ENCODE measurements at places on chromosomes 6 and 20.

DNA sequence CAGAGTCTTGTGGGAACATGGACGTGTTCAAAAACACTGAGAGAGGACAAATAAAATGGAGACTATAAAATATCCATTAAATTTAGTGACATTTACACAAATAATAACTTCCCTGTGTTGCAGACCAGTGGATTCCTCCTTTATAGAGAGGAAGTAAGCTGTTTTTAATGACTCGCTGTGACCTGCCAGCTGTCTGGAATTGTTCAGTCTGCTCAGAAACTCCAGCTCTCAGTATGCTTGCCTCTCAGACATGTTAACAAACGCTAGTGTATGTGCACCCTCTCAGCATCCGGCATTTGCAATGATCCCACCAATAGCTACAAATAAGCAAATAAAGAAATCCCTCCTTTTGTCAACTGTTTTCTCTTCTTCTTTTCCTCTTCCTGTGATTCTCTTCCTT lies 158.0 kb upstream of the TCF21 start:
- DNase-seq: no peak

DNA sequence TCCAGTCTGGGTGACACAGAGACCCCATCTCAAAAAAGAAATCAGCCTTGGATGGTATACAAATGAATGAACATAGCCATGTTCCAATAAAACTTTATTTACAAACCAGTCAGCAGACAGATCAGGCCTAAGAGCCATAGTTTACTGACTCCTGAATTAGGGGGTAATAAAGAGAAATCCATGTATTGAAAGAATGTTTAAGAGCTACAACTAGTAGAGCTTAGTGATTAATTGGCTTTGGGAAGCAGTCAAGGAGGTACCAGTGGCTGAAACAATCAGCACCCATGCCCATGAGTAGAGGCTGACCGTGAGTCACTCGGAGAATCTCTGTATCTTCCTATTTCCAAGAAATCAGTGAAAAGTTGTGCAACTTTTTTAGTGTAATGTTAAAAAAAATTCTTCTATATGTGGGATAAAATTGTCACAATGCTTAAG lies 223.6 kb upstream of the RREB1 start:
- no peak for DNase-seq

DNA sequence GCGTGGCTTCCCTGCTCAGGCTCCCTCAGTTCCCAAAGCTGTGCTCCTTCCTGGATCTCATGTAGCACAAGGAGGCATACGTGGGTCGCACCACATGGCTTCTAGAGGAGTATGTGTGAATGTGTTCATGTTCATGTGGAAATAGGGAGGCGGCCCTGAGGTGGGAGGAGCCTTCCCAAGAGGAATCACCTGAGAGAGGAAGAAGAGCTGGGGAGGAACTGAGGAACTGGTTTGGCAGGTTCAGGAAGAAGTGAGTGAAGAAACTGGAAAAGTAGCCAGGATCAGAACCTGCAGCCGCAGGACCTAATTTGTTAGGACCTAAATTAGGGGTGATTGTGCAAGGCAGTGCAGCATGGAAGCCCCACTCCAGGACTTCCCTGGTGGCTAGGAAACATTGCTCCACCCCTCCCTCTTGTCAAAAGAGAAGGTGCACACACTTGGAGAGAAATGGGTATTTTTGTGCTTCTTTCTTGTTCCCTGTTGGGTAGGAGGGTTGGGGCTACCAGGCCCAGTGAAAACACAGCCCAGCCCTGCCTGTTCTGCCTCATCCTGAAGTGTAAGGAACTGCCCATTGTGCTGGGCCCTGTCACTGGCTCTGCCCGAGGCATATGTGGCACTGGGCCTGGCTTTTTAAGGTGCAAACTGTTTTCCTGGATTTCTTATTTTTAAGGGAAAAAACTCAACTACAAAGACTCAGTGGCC lies 20.7 kb downstream of the SYNJ2 start:
- no peak for DNase-seq

DNA sequence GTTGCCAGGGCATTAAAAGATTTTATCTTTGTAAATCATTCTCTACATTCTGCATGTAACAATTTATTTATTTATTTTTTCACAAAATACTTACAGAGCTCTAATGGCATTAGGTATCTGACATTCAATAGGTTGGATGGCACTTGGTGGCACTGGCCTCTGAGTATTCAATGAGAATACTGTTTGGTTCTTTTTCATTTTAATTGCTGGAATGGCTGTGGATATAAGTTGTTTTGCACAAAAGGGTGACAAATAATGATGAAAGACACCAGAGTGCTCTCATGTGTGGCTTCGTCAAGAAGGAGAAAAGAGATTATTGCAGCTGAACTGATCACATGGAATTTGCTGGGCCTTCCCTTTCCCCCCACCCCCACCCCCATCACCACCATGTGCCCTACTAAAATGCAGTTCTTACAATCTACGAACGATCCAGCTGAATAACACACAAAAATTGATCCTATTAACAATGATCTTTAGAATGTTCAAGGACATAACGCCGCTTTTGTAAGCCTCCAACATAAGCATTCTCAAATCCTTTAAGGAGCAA lies 195.2 kb upstream of the POU3F2 start:
- DNase-seq: no peak

- DNase-seq: no peak
Measured at GRCh38 chr6:38020593-38020992, 201.1 kb downstream of the ZFAND3 start.

DNA sequence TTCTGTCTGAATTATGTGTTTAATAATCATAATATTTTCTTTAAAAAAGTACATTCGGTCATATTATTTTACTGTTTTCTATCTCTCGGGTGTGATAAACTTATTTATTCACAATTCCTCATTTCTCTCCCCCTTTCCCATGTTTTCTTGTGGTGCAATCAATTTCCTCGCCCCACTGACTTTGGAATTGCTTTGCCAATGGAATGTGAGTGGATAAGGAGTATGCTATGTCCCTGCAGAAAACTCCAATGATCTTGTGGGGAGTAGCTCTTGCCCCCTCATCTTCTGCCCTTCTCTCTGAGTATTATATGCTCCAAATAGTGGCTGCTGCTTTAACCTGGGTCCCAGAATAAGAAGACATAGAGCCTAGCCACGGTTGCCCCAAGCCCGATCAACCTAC lies 64.1 kb downstream of the HMGN3 start:
- no peak for DNase-seq

DNA sequence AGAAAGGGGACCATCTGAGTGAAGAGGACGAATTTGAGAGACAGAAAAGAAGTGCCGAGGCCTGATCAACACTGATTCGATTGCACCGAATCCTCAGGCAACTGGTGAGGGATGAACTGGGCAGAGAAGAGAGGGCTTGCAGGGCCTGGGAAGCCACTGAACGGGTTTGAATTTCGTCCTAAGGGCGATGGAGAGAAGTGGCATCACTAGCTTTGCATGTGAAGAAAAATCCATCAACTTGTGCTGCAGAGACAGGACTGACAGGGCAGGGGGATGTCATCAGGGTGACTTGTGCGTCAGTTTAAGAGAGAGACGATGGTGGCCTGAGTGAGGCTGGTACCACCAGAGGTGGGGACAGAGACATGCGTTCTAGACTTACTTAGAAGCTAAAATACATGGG lies 73.7 kb upstream of the SLC22A23 start:
- DNase-seq: no peak

GRCh38 chr6:10564975-10565673 lies 44.0 kb downstream of the GCNT2 start:
- no peak for DNase-seq

DNA sequence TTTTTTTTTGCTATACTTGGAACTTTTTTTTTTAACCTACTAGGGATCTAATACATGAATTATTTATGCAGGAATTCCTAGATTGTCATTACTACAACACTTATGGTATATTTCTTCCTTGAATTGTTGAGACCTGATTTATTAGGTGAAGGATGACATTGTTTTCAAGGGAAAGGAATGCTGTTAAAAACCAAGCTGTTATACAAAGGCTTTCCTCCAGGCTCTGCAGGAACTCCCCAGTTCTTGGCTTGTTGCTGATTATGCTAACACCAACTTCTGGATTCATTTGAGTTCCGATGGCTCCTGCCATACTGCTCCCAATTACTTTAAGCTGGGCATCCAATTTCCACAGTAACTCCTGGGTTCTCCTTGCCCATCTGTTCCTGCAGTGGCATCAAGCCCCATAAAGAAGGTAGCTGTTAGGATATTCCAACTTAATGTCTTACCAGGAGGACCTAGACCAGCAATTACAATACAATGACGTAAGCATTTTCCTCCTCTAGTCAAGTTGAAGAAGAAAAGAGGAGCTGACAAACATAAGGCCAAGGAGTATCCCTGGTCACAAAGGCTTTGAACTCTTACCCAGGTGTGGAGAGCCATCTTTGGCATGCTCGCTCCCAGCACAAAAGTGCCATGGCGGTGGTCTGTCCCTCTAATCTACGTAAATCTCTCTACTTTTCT lies 215.9 kb upstream of the AGPAT4 start:
- no peak for DNase-seq

DNA sequence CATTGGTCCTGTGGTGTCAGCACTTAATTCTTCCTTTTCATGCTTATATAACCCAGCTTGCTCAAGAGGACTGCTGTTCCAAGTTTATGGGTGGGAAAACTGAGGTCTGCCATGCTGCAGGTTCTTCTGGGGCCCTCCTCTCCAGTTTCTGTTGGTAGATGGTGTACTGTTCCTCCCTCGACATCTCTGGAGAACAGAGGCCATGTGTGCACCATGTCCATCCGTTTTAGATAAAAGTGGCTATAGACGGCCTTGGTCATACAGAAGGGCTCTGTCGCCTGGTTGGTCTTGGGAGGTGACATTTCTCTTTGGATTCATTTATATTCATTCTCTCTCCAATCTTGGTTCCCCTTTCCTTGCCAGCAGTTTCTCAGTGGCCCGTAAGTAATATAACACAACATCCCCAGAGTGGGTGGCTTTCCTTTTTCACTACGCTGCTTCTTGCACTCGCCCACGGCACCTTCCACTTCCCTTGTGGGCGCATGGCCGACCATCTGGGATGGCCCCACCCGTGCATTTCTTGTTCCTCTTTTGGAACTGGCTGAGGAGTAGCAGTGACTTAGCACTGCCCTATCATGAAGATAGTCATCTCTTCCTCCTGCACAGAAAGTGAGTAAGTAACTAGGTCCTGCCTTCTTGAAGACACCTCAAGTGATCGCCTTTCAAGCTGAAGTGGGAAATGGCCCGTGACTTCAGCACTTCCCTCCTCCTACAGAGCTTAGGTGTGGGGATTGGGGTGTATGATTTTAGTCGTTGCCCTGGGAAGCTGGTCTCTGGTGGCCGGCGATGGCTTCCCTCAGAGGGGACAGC lies 94.2 kb downstream of the RREB1 start:
- no peak for DNase-seq

DNA sequence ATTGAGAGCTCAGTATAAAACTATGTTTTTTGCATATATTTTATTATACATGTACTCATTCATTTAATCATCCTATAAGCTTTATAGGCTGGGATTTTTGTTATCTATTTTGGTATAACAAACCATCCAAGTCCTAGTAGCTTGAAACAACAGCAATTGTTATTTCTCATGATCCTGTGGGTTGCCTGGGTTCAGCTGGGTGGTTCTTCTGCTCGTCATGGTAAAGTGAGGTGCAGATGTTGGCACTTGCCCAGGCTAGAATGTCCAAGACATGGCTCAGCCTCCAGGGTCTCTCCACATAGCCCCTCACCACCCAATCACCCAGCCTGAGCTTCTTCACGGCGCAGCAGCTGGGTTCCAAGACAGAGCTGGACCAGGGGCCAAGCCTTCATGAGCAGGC lies 20.8 kb upstream of the TM9SF4 start:
- DNase-seq: no peak

GRCh38 chr6:53461041-53461656 lies 83.8 kb downstream of the GCLC start:
- no peak for DNase-seq

- no peak for DNase-seq
Measured at GRCh38 chr6:144062786-144063185, 32.6 kb downstream of the SF3B5 start.

DNA sequence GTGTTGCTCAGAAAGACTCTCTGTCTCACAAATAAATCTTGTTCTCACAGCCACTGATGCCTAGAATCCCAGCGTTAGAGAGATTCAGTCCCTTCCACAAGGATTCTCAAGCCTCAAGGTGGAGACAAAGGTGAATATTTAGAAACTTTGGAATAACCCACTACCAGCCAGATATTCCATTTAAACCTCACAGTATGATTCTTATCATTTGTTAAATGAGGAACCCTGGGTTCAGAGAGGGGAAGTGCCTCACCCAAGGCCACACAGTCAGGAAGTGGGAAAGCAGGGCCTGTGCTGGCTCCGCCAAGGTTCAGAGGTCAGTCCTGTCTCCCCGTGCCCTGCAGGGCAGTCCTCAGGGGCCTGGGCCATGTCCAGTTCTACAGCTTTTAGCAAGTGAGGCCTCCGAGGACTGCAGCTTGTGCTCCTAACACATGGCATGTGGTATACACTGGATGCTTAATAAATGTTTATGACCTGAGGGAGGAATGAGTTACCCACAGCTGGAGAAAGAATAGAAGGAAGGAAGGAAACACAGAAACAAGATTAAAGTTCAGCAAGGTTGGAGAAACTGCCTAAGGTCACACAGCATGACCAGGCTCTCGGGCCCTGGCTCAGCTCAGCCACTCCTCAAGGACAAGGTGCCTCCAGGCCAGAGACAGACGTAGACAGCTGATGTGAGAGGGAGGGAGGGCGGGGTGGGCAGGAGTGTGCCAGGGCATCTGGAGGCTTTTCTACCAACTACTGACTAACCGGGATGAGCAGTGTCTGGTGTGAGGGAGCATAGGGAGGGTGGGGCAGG lies 3.9 kb upstream of the TGM2 start:
- no peak for DNase-seq

GRCh38 chr6:167569879-167570278 lies 245.0 kb downstream of the TTLL2 start:
- DNase-seq: no peak

GRCh38 chr20:49281913-49282467 lies 4.1 kb upstream of the ZNFX1 start:
- no peak for DNase-seq

- DNase-seq: no peak
Measured at GRCh38 chr6:168712993-168713392, 272.0 kb downstream of the SMOC2 start.

- no peak for DNase-seq
Measured at GRCh38 chr6:153963352-153963751, 75.7 kb upstream of the OPRM1 start.

GRCh38 chr20:53162251-53162835 lies 190.2 kb downstream of the TSHZ2 start:
- no peak for DNase-seq

- no peak for DNase-seq
Measured at GRCh38 chr6:50851049-50851845, 32.6 kb downstream of the TFAP2B start.

- DNase-seq: no peak
Measured at GRCh38 chr6:51908243-51908642, 179.2 kb downstream of the PKHD1 start.

GRCh38 chr6:146546443-146547043 lies 2.9 kb downstream of the RAB32 start:
- DNase-seq: no peak
